Peyer's patch (tissue), 4 donors: ENCODE measurements at places on chromosomes 2 and 18.
A peak's percentile ranks its signal among the peaks of the same experiment; 100 is the strongest.

- H3K4me1 ChIP-seq: no peaks in the 10 kb centered on the region
- no peaks in the 10 kb centered on the region for H3K36me3 ChIP-seq
- no peak for DNase-seq
- no peak overlapping the region for H3K27ac ChIP-seq
Measured at GRCh38 chr2:220353897-220354296, 726.5 kb downstream of the SLC4A3 start.

DNA sequence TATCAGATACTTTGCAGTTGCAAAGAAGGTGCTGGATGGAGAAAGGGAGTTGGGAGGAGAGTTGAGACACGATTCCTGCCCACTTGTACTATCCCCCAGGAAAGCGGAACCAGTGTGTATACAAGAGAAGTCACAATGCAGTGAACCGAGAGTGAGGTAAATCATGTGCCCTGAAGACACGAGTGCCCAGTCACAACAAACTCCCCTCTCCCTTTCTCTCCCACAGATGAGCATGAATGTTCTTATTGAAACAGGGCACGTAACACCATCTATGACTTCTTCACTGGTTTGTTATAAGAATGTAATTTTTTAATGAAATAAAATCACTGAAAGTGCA lies 155.7 kb downstream of the IRS1 start:
- H3K27ac ChIP-seq: no peak overlapping the region
- H3K4me1 ChIP-seq: no peaks in the 10 kb centered on the region
- H3K4me3 ChIP-seq: no peak overlapping the region
- no peaks in the 10 kb centered on the region for H3K27me3 ChIP-seq

DNA sequence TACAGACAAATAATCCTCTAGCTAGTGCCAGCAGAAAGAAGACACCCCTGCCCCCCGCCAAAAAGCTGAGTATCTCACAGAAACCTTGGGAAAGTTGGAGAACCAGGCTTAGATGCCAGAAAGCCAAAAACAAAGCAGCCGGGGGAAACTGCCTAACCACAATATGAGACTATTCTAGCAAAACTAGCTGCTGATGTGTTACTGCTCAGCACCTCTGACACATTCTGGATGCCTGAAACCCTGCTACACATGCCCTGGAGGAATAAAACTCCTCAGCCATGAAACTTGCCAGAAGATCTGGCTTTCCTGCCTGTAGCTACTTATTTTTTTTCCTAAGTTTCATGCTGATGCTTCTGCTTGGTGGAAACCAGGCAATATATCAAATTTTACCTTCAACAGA lies 122.7 kb upstream of the GCFC2 start:
- no peaks in the 10 kb centered on the region for H3K27me3 ChIP-seq
- no peak overlapping the region for H3K4me3 ChIP-seq
- H3K4me1 ChIP-seq: no peaks in the 10 kb centered on the region
- H3K27ac ChIP-seq: no peak overlapping the region
- H3K36me3 ChIP-seq: no peaks in the 10 kb centered on the region

DNA sequence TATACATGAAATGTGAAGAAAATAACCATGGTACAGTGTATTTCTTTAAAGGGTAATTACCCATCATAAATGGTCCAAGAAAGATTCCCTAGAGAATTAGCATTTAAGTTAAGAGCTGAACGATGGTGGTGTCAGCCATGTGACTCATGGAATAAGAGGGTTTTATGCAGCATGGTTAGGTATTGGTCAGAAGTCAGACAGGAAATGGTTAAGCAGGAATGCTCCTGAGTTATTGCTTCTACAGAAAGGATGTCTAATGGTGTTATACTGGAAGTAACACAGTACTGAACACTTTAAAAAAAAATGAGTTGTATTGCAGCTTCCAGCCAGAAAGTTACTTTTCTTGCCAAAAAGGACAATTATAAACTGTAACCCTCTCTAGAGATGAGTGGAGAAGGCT lies 72.7 kb upstream of the UBE2E3 start:
- DNase-seq: no peak
- H3K4me1 ChIP-seq: no peaks in the 10 kb centered on the region

GRCh38 chr18:5995626-5996025 lies 100.3 kb upstream of the TMEM200C start:
- H3K27me3 ChIP-seq: no peaks in the 10 kb centered on the region
- no peak for DNase-seq
- H3K4me3 ChIP-seq: no peak overlapping the region
- H3K36me3 ChIP-seq: no peaks in the 10 kb centered on the region
- H3K27ac ChIP-seq: no peak overlapping the region

- DNase-seq: no peak
- no peaks in the 10 kb centered on the region for H3K36me3 ChIP-seq
- H3K4me3 ChIP-seq: no peak overlapping the region
- no peak overlapping the region for H3K27ac ChIP-seq
- no peaks in the 10 kb centered on the region for H3K4me1 ChIP-seq
- H3K27me3 ChIP-seq: no peaks in the 10 kb centered on the region
Measured at GRCh38 chr2:101428422-101429176, 41.3 kb upstream of the CREG2 start.

- H3K36me3 ChIP-seq: no peaks in the 10 kb centered on the region
- no peaks in the 10 kb centered on the region for H3K27me3 ChIP-seq
- H3K4me1 ChIP-seq: no peaks in the 10 kb centered on the region
Measured at GRCh38 chr2:62296832-62297623, 101.1 kb downstream of the B3GNT2 start.

- H3K27me3 ChIP-seq: no peaks in the 10 kb centered on the region
- peaks cover 8% of the 10 kb centered on the region for H3K4me1 ChIP-seq
- H3K4me3 ChIP-seq: no peak overlapping the region
- no peak for DNase-seq
- H3K27ac ChIP-seq: peak overlapping the region; percentile 76
- H3K36me3 ChIP-seq: no peaks in the 10 kb centered on the region
Measured at GRCh38 chr18:26654616-26655524, 106.5 kb upstream of the KCTD1 start.

GRCh38 chr18:73645160-73645715 lies 502.4 kb downstream of the FBXO15 start:
- H3K4me1 ChIP-seq: no peaks in the 10 kb centered on the region
- no peak overlapping the region for H3K4me3 ChIP-seq
- H3K36me3 ChIP-seq: no peaks in the 10 kb centered on the region
- DNase-seq: no peak
- no peak overlapping the region for H3K27ac ChIP-seq
- no peaks in the 10 kb centered on the region for H3K27me3 ChIP-seq

GRCh38 chr2:150003544-150003943 lies 416.0 kb upstream of the MMADHC start:
- no peaks in the 10 kb centered on the region for H3K36me3 ChIP-seq
- no peaks in the 10 kb centered on the region for H3K4me1 ChIP-seq
- no peaks in the 10 kb centered on the region for H3K27me3 ChIP-seq

- no peak overlapping the region for H3K4me3 ChIP-seq
- no peaks in the 10 kb centered on the region for H3K4me1 ChIP-seq
- H3K36me3 ChIP-seq: no peaks in the 10 kb centered on the region
- DNase-seq: no peak
Measured at GRCh38 chr2:1642993-1643619, 101.2 kb downstream of the PXDN start.

GRCh38 chr18:77170890-77171410 lies 38.4 kb upstream of the MBP start:
- no peak overlapping the region for H3K27ac ChIP-seq
- H3K27me3 ChIP-seq: no peaks in the 10 kb centered on the region
- no peaks in the 10 kb centered on the region for H3K4me1 ChIP-seq
- DNase-seq: no peak
- no peak overlapping the region for H3K4me3 ChIP-seq

DNA sequence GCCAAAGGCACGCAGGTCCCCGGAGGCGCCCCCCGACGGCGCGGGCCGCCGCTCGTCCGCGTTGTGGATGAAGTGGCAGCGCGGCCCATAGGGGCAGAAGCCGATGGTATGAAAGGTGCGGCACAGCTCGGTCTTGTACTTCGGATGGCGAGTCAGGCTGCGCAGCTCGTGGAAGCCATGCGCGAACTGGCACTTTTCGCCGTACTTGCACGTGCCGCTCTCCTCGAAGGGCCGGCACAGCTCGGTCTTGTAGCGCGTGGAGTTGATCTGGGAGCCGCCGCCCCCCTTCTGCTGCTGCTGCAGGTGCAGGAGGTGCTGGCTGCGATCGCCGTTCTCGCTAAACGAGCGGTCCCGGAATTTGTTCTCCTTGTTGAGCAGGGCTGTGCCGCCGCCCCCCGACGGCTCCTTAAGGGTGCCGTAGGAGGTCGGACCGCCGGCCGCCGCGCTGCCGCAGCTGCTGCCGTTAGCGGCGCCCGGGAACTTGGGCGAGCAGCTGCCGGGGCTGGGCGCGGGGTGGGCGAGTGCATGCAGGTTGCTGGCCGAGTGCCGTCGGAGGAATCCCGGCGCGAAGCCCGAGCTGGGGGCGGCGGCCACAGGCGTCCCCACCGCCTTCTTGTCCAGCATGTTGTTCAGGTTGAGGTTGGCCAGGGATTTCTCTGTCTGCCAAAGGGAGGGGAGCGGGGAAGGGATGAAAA lies 1.2 kb downstream of the ZFP36L2 start:
- H3K4me3 ChIP-seq: peak overlapping the region; percentile 74
- H3K4me1 ChIP-seq: peaks cover 24% of the 10 kb centered on the region
- peak overlapping the region; percentile 100 for H3K27ac ChIP-seq
- H3K36me3 ChIP-seq: peaks cover 37% of the 10 kb centered on the region
- H3K27me3 ChIP-seq: no peaks in the 10 kb centered on the region

DNA sequence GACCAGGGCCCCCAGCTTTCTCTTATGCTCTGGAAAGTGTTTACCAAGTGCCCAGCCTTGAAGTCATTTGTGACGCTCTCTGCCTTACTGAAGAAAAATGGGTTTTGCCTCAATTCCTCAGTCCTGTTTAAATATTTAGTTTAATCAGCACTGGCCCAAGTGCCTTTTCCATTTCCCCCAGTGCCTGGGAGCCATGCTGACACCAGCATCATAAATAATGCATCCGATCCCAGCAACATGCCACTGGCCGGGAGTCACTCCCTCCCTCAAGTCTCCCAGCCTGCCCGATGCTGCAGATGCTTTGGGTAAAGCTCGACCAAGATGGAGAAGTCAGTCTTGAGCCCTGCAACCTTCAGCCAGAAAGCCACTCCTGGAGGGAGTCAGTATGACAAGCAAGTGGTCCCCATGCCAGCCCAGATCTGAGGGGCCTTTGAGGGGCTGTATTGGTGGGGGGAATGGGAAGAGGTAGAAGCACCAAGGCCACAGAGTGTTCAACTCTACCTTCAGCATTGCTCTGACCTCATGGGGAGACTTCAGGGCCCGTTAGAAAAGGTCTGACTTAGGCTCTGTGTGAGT lies 12.0 kb upstream of the MTA3 start:
- no peaks in the 10 kb centered on the region for H3K4me1 ChIP-seq
- no peak for DNase-seq
- H3K4me3 ChIP-seq: no peak overlapping the region
- H3K36me3 ChIP-seq: no peaks in the 10 kb centered on the region
